NCI-H1105 (cell line): ENCODE measurements at places on chromosomes 4 and X.

DNA sequence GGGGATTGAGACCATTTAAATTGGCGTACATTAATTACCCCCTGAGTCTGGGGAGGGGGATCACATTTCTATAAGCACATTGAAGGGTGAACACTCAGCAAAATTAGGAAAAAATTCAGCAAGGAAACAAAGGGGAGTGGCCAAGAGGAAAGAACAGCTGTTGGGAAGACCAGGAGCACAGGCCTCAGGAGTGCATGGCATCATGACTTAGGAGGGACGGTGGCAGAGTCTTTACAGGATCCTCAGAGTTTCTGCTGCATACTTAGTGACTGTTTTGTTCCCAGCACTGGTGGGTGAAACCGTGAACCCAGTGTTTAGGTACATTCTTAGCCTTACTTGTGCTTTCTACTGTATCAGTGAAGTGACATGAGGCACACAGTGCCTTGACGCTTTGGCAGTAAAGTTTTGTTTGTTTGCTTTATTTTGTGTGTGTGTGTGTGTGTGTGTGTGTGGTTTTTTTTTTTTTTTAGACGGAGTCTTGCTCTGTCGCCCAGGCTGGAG lies 121.3 kb downstream of the CBR4 start:
- no peak for DNase-seq

GRCh38 chr4:168765726-168766125 lies 244.3 kb downstream of the CBR4 start:
- no peak for DNase-seq

- no peak for DNase-seq
These were observed 111.1 kb upstream of the HPGD start for GRCh38 chr4:174633399-174633798.

GRCh38 chrX:16251782-16252181 lies 84.5 kb downstream of the MAGEB17 start:
- DNase-seq = no peak

GRCh38 chr4:13921805-13922204 lies 294.3 kb upstream of the BOD1L1 start:
- DNase-seq = no peak

GRCh38 chr4:152095701-152096070 lies 334.9 kb upstream of the GATB start:
- DNase-seq = no peak

- DNase-seq = no peak
These were observed 40.8 kb downstream of the CCNG2 start for GRCh38 chr4:77197831-77198230.

GRCh38 chr4:156422576-156422975 lies 468.9 kb upstream of the CTSO start:
- no peak for DNase-seq

DNA sequence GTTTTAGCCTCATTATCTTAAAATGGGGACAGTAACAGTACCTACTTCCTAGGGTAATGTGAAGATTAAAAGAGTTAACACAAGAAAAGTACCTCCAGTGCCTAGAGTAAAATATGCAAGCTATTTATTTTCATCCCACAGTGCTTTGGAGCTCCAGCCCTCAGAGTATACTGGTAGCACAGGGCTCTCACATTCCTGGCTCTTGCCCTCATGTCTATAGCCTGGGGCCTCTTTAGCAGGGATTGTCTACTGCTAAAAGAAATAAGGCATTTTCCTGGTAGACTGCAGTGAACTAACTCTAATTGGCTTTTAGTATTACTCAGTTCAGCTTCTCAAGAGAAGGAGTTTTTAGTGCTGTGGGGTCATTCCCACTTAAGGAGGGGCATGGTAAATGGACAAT lies 60.8 kb downstream of the RRAGB start:
- DNase-seq = no peak

- DNase-seq = no peak
These were observed 27.9 kb upstream of the KIAA1210 start for GRCh38 chrX:119155416-119156035.

DNA sequence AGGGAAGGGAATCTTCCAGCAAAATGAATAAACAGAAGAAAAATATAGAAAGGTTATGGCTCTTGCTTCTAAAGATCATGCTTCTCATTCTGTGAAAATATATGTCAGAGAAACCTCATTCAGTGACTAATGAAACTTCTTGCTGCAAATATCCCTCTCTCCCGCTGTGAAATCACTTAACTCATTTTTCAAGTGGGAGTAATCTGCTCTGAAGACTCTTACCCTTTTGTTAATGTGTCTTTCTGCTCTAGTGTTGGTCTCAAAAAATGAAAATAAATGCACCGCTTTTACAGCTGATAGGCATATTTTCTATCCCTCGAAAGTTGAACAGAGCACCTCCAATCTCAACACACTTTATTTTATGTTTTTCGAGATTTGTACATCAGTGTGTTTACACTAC lies 252.3 kb downstream of the NLGN4X start:
- no peak for DNase-seq

- no peak for DNase-seq
These were observed 21.8 kb downstream of the STARD8 start for GRCh38 chrX:68669094-68669860.

DNA sequence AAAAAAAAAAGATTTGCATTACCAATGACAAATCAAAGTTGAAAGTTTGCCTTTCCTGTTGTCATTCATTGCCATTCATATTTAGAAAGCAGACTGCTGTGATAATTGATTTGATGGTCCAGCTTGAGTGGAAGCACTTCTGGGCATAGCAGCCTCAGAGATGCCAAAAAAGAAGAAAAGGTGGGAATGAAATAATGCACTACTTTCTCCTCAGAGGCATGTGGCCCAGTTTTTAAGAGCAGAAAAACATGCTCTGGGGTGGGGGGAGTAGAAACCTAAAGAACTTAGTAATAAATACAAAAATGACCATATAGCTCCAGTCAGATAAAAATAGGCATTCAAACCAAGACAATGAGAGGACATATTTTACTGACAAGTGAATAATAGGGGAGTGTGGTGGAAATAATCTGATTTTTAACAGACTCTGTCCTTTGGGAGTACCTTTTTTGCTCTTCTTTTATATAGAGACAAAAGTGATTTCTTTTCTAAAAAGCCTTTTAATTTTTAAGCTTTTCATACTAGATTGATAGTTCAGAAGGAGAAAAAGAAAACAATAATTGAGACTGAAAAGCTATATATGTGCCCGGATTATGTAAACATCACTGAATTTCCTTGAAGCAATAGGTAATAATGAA lies 599.1 kb downstream of the RPA4 start:
- DNase-seq = no peak

GRCh38 chrX:71315917-71316316 lies 14.4 kb downstream of the ITGB1BP2 start:
- DNase-seq = no peak

GRCh38 chrX:120736989-120737388 lies 107.1 kb upstream of the C1GALT1C1 start:
- no peak for DNase-seq

- no peak for DNase-seq
These were observed 186.9 kb downstream of the DCHS2 start for GRCh38 chr4:154304679-154305078.

GRCh38 chrX:136146614-136147314 lies 569 bp upstream of the FHL1 start:
- no peak for DNase-seq

- no peak for DNase-seq
These were observed 137.5 kb downstream of the MAGEB17 start for GRCh38 chrX:16304751-16305150.

GRCh38 chrX:147900349-147900748 lies 11.4 kb upstream of the FMR1 start:
- DNase-seq = no peak

DNA sequence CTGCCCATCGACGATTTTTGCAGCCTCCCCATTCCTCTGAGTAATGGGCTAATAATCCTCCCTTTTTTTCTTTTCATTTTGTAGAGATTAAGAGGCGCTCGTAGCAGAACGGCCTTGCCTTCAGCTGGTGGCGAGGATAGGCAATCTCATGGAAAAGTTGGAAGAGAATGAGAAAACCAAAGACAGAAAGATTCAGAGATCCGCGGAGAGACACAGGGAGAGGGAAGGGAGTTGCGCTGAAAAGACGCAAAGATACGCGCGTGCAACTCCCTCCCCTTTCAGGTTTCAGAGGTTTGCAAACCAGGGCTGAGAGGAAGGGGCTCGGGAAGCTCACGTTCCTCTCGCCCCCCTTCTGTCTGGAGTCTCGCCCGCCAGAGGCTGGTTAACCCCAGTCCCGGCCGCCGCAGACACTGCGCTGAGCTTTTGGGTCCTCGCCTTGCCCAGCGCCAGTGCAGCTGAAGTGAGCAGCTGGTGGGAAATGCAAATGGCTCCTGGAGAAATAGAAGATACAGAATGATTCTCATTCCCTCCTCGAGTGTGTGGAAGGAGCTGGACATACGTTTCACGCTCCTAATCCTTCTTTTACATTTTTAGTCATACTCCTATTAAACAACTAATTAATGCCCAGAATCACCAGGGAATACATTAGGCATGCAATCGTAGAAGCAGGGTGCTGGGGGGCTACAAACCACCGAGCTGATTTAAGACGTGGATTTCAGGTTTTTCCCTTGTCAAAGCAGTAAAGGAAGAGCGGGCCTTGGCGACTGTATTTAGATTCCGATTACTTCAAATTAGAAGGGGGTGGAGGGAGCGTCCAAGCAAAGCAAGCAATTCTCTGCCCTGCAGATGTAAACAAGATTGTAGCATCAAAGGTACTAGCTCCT lies 16.6 kb upstream of the PITX2 start:
- DNase-seq = no peak

GRCh38 chrX:46737462-46737861 lies 21.5 kb downstream of the SLC9A7 start:
- DNase-seq = no peak

DNA sequence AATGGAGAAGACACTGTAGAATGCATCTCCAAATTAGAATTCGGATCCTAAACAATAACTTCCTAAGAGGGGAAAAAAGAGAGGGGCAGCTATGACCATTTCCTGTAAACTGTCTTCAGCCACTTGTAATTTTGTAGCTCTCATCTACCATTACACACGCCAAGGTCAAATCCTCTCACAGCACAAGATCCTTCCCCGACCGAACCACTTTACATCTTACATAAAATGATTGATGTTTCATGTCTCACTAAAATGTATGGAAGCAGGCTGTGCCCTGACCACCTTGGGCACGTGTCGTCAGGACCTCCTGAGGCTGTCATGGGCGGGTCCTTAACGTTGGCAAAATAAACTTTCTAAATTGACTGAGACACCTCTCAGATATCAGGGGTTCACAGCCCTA lies 24.1 kb upstream of the PBDC1 start:
- no peak for DNase-seq

GRCh38 chr4:117331817-117332216 lies 246.4 kb upstream of the TRAM1L1 start:
- DNase-seq = no peak

DNA sequence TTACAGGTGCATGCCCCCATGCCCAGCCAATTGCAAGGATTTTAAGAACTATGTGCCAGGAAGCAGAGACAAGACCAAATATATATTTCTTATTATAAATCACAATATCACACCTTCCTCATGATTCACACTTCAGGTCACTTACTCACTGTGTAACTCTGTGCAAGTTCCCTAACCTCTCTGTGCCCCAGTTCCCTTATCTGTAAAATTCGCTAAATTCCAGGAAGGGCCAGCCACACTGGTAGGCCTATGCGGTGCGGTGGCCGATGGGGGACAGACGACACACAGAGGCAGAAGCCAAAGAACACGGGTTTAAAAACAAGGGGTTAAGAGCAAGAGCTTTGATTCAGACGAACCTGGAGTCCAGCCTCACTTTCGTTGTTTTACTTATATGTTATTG lies 2.8 kb downstream of the TRIM2 start:
- DNase-seq = no peak

GRCh38 chr4:132317923-132318322 lies 831.2 kb upstream of the PCDH10 start:
- DNase-seq = no peak

DNA sequence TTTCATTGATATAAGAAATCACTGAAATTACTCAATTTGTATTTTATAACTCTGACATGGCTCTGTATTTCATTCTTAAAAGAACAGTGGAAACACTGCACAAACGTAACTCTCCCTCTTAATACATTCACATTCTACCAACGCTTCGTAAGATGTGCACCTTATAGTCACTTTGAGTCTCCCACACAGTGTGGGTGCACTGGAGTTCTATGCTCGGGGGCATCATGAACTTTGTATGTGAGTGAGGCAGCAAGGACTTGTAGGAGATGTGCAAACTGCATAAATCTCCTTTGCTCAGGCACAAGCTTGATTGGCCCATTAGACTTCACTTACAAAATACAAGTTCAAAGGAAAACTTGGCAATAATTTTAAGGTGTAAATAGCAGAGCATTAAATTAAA lies 2385.0 kb upstream of the TENM3 start:
- DNase-seq = no peak

DNA sequence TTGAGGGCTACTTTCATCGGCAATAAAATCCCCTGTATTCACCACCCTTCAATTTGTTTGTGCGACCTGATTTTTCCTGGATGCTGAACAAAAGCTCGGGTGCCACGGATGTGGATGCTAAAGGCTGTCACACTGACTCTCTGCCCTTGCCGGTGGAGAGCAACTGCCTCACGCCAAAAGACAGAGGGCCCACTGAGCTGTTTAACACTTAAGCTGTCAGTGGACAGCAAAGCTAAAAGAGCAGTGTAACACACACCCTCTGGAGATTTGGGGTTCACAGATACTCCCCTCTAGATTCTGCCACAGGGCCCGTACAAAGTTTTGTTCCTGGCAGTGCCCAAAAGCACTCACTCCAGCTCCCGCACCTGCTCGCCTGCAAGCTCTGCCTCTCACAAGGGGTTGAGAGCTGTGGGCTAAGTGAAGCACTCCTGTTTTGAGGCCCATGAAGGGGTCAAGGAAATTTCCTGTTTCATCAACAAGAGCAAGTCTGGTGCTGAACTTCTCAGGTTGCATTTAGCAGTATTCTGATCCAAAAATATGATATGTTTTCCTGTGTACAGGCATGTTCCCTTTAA lies 1571.9 kb downstream of the ADGRL3 start:
- DNase-seq = no peak

DNA sequence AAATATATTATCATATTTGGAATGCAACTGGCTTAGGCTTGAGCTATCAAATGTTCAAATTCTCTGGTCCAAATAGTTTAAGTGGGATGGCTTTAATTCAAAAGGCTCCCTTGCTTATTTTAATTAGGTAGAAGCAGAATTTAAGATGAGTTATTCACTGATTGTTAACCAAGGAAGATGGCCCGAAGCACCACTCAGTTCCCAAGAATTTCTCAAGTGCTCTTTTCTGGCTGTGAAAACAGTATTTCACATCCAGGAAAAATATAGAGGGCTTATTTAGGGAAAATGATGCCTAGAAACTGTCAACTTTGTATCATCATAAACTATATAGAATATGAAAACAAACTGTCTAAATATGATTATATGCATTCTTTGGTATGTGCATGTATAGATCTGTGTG lies 246.5 kb upstream of the SFRP2 start:
- DNase-seq = no peak

DNA sequence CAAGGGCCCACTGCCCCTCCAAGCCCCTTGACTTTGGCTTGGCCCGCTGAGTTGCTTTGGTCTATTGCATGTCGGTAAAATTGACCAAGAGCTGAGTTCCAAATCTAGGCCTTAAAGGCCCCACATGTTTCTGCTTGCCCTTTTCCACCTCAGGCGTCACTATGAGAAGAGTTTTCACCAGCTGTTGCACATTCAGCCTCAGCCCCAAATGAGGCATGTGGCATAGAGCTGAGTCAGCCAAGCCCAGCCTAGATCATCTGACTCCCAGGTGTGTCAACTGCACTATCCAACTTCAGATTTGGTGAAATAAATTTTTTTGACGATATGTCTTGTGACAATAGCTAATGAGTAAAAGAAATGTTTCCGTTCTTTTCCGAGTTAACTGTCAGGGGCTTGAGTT lies 424.5 kb upstream of the FAM47C start:
- no peak for DNase-seq
